ENCODE measurements at places on chromosomes 12 and 14.

GRCh38 chr12:50662116-50662510, 101.8 kb upstream of the ATF1 start:
- no peak for DNase-seq

GRCh38 chr12:68229956-68230355, 4.3 kb upstream of the IL26 start:
- DNase-seq = no peak

DNA sequence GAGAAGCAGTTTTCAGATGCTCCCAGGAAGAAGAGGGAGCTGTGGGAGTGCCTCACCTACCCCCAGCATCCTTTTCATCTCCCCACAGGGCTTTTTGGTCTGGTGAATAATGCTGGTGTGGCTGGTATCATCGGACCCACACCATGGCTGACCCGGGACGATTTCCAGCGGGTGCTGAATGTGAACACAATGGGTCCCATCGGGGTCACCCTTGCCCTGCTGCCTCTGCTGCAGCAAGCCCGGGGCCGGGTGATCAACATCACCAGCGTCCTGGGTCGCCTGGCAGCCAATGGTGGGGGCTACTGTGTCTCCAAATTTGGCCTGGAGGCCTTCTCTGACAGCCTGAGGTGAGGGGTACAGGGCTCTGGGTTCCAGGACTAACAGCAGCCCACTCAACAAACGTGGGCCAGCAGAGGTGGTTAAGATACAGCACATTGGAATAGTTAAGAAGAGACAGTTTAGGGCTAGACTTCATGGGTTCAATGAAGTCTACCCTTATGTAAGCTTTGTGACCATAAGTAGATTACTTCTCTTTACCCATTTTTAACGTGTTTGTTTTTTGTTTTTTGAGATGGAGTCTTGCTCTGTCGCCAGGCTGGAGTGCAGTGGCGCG, 1.5 kb downstream of the RDH5 start:
- DNase-seq = no peak

DNA sequence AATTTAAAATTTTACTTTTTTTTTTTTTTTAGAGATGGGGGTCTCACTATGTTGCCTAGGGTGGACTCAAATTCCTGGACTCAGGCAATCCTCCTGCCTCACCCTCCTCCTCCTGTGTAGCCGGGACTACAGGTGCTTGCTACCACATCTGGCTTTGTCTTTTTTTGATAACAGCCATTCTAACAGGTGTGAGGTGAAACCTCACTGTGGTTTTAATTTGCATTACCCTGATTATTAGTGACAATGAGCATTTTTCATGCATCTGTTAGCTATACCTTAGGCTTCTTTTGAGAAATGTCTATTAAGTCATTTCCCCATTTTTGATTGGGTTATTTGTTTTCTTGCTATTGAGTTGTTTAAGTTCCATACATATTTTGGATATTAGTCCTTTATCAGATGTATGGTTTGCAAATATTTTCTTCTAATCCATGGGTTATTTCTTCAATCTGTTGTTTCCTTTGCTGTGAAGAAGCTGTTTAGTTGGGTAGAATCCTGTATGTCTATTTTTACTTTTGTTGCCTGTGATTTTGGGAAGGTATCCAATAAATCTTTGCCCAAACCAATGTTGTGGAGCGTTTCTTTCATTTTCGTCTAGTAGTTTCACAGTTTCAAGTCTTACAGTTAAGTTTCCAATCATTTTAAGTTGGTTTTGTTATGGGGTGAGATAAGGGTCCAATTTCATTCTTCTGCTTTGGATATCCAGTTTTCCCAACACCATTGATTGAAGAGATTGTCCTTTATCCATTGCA, 86.1 kb downstream of the MYF5 start:
- DNase-seq = no peak

DNA sequence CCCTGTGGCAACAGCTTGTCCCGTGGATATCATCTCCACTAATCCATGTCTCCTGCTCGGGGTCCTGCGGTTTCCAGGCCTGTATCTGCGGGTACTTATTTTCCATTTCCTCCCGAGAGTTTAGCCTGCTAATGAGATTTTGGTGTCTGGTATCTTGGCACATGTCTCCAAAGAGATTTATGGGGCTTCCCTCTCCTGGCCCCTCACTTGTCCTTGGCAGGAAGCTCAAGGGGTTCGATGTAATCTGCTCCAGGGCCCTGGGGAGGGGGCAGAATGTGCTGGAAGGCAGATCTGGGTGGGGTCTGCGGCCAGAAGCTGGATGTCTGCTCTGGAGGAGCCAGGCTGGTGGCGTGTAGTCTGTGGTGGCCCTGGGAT, 85.7 kb downstream of the KIF26A start:
- DNase-seq = no peak

- DNase-seq = no peak
Measured at GRCh38 chr12:62983594-62983993, 48.6 kb upstream of the PPM1H start.

Measured in stimulated activated CD8-positive, alpha-beta memory T cell treated with anti-CD3 and anti-CD28 coated beads, Interleukin-15, amount 100 ng/mL, for 1 hour (primary cell).